ENCODE measurements at places on chromosomes 5 and 9.

GRCh38 chr9:136264031-136264430 lies 18.4 kb upstream of the QSOX2 start:
- no peak for DNase-seq

DNA sequence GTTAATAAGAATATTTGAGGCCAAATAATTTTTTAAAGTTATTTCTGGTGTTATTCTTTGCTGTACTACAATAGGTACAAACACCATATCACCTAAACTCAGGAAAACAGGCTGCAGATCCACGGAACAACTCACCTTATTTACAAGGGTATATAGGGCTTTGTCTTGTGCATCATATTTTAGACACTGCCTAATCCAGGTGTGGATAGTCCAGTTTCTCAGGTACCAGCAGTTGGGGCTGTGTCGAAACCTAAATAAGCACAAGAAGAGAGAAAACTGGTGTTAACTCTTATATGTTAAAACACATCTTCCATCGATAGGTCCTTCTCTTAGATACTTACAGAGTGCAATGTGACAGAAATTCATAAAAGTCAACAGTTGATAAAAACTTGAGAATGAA lies 82.2 kb downstream of the MRPS27 start:
- DNase-seq = no peak

- no peak for DNase-seq
Measured at GRCh38 chr9:76365028-76365427, 29.2 kb downstream of the RFK start.

GRCh38 chr9:32590898-32591297 lies 17.9 kb upstream of the NDUFB6 start:
- DNase-seq = no peak

DNA sequence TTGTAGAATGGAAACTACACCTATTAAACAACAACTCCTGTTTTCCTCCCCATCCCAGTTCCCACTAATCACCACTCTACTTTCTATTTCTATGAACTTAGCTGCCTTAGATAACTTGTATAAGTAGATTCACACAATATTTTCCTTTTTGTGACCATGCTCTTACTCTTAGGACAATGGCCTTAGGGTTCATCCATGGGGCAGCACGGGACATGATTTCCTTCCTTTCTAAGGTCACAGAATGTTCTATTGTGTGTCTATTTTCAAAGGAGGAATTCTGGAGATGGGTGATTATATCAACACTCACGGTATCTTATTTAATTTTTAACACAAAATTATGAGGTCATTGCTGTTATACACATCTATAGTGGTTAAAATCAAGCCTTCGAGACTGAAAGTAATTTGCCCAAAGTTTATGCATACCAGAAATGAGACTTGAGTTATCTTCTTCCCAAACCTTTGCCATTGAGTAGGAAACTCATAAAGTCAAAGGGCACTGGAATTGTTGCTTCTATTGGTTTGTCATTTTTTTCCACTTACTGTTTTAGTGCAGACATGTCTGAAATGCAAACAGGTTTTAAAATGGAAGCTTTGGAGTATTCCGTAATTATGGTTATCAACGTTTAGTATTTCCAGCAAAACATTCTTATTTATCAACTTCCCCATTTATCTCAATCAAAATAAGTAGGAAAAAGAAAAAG lies 23.6 kb downstream of the CTSL start:
- DNase-seq = no peak

DNA sequence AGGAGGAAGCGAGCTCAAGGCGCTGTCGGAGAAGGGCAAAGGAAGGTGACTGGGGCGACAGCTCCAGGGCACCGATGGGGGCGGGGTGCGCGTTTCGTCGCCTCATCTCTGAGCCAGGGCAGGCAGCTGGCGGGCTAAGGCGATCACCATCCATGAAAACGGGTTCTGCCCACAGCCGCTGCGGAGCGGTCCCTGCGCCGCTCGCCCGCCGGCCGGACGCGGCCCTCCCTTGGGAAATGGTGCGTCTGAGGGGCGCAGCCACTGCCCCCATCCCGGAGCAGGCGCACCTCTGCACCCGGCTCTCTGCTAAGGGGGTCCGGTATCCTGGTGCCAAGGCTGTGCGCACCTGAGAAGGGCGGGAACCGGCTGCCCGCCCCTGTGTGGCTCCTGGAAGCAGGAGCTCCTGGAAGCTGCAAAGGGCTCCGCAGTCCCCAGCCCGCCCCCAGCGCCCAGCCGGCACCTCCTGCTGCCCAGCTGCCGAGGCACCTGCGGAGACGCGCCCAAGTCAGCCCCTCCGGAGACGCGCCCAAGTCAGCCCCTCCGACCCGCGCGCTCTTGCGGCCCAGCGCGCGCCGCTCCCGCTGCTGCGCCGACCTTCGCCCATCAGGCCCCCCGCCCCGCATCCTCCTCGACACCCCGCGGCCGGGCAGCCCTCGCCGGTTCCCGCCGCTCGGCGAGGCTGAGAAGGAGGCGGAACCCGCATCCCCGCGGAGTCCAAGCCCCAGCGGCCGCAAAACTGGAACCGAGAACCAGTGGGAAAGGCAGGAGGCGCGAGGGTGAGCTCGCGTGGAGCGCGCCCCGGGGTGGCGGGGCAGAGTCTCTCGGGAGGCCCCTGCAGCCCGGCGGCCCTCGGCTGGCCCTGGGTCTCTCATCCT lies 757 bp downstream of the ANKRD34B start:
- DNase-seq = no peak

Data from CD8-positive, alpha-beta T cell (primary cell).